Activated naive CD4-positive, alpha-beta T cell treated with anti-CD3 and anti-CD28 coated beads, Interleukin-2, amount 10 ng/mL, durations not matched to agents 7 days and 5 days (primary cell): ENCODE measurements at places on chromosomes 16 and 17.
A peak's percentile ranks its signal among the peaks of the same experiment; 100 is the strongest.

DNA sequence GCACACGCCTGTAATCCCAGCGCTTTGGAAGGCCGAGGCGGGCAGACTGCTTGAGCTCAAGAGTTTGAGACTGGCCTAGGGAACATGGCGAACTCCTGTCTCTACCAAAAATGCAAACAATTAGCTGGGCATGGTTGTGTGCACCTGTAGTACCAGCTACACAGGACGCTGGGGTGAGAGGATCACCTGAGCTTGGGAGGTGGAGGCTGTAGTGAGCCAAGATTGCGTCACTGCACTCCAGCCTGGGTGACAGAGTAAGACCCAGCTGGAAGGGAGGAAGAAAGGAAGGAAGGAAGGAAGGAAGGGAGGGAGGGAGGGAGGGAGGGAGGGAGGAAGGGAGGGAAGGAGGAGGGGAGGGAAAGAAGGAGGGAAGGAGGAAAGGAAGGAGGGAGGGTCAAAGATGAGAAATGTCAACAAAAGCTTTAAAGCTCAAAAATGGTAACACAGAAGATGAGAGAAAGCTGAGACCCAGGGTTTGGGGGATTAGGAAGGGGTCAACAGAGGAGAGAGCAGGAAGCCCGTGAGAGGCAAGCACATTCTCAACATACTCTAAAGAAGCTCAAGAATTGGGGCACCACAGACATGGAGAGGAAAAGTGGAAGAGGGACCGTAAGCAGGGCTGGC is 5.0 kb upstream of the KRT19 start:
- DNase-seq = no peak

- no peak for DNase-seq
Observed at GRCh38 chr17:62164747-62165722, 100.0 kb upstream of the MED13 start.

- DNase-seq = peak; percentile 57
Observed at GRCh38 chr17:49676276-49676868, 1.5 kb downstream of the SPOP start.

GRCh38 chr17:8823279-8823678 is 24.1 kb upstream of the MFSD6L start:
- no peak for DNase-seq

- no peak for DNase-seq
Observed at GRCh38 chr17:46720408-46720807, 98.1 kb downstream of the WNT3 start.

DNA sequence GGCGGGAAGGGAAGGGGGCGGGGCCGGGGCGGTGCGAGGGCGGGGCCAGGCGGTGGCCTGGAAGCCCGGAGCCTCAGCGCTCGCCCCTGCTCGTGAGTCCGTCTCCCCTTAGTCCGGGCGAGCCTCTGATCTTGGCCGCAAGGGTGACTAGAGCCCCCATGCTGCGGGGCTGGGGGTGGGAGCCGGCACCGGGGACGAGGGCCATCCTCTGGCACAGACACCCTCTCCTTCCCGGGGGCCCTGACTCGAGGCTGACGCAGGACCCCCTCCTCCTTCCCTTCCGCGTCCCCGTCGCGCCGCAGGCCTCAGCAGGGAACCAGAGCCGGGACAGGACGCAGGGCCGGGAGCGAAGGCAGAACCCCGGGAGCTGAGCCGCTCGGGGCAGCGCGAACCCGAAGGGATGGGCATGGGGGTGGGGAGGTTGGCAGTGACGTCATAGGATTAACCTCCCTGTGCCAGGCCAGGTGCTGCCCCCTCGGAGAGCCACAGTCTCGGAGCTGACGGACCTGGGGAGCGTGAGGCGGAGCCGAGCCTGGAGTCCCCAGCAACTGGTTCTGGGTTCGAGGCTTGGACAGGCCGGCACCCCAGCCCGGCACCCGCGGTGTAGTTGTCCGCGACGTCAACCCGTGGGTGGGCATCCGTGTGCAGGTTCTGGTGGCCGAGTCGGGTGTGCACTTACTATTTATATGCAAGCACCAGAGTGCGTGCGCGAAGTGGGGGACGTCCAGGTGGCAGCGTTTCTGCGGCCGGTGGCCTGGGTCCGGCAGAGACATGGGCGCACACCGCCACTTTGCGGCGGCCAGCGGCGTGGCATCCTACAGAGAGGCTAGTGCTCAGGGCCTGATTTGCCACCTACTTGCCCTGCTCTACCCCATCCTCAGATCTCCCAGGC is 503 bp upstream of the PLCD3 start:
- peak; percentile 77 for DNase-seq

GRCh38 chr17:45090711-45091110 is 29.6 kb downstream of the NMT1 start:
- DNase-seq = no peak

- no peak for DNase-seq
Observed at GRCh38 chr17:72158895-72159885, 38.4 kb downstream of the SOX9 start.

- no peak for DNase-seq
Observed at GRCh38 chr17:77644181-77645071, 314.1 kb upstream of the TNRC6C start.
